ENCODE measurements at places on chromosomes 3 and 15.

- no peak for DNase-seq
Measured at GRCh38 chr3:114904633-114905032, 242.5 kb downstream of the ZBTB20 start.

- no peak for DNase-seq
Measured at GRCh38 chr3:63559884-63560283, 92.6 kb upstream of the SNTN start.

DNA sequence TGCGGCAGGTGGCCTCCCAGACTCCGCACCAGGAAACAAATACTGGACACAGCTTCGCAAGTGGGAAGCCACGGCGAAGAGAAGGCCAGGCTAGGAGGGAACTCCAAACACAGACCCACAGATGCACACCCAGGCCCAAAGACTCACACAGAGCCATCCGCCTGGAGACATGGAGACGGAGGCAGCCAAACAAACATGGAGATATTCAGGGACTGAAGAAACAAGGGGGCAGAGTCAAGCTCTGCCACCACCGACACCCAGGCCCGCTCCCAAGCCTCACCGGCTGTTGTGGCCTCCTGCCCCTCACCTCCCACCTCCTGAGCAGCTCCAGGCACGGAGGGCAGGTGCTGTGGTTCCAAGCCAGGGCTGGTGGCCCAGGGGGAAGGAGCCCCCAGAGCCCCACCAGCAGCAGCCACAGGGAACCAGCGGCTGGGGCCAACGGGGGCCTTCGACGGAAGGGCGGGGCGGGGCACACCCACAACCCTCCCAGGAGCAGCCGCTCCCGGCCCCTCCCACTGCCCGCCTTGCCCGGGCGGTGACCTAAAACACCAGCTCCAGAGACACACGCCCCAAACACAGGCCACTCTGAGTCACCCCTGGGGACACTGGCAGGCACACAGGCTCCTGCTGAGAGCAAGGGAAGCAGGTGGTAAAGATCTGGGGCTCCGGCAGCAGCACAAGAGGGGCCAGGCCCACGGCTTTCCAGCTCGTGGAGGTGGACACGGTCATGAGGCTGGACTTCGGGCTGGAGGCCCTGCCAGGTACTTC, 31.9 kb downstream of the TNK2 start:
- peak; percentile 35 for DNase-seq

GRCh38 chr3:99394831-99395778, 243.3 kb upstream of the COL8A1 start:
- no peak for DNase-seq

GRCh38 chr3:11829416-11829815, 17.3 kb downstream of the TAMM41 start:
- DNase-seq = no peak

DNA sequence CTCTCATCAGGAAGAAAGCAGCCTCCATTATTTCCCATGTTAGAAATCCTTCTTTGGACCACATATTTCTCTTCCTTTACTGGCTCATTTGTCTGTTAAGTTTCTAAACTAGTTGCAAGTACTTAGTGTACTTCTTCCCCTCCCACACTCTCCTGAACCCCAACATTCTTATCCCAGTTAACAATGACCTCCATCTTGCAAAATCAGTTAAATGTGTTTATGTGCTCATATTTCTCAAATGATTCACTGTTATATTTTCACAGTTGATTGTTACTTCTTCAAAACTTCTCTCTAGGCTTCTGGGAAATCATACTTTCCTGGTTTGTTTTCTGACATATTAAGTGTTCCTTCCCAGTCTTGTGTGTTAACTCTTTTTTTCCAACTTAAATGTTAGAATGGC, 856.9 kb downstream of the EPHA3 start:
- DNase-seq = no peak

GRCh38 chr3:42491881-42492507, 10.4 kb upstream of the VIPR1 start:
- no peak for DNase-seq

- no peak for DNase-seq
Measured at GRCh38 chr15:88185584-88185983, 71.0 kb downstream of the NTRK3 start.

GRCh38 chr15:68774120-68774519, 46.6 kb downstream of the ANP32A start:
- no peak for DNase-seq
